Activated CD4-positive, alpha-beta T cell treated with anti-CD3 and anti-CD28 coated beads for 4 hours (primary cell): ENCODE measurements at places on chromosomes 16 and 17.

DNA sequence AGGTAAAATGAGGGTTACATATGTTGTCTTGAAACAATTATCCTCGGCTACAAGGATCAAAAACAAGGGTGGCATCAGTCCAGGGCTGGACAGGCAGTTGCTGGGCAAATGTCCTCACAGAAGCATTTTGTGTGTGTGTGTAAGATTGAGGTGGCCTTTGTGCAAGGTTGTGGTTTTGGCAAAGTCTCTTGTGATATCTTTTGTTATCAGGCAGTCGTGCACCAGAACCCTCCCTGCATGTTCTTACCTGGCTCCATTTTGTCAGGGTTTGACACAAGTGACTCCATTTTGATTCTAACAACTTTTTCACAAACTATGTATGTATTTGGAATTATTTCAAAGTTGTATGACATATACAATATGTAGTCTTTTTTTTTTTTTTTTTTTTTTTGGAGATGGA is 20.0 kb downstream of the CHAD start:
- DNase-seq: no peak

DNA sequence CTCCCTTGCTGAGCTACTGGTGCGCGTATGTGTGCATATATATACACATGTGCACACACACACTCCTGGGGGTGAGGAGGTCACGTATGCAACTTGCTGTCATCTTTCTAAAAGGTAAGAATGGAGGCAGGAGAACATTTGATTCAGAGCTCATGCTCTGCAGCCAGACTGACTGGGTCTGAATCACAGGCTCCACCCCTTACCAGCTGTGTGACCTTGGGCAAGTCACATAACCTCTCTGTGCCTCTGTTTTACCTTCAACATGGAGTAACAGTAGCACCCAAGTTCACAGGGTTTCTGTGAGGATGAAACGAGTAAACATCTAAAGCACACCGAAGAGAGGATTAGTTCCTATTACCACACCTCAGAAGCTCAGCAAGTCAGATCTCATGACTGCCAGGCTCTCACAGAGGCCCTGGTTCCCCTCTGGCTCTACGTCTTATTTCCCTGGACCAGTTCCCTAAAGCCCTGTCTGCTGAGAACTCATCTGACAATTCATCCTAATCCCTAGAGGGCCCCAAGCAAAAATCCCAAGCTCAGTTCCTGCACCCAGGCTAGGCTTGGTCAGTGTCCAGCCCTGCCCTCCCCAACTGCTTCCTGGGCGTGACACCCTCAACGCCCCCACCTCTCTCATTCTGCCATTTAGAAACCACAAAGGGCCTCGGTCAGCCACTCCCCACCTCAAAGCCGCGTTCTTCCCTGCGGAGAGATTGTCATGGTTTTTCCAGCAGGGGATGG is 28.7 kb downstream of the ABR start:
- no peak for DNase-seq

GRCh38 chr16:47928008-47928407 is 227.8 kb downstream of the ABCC12 start:
- no peak for DNase-seq

- no peak for DNase-seq
Observed at GRCh38 chr17:57142925-57143324, 57.9 kb downstream of the AKAP1 start.

DNA sequence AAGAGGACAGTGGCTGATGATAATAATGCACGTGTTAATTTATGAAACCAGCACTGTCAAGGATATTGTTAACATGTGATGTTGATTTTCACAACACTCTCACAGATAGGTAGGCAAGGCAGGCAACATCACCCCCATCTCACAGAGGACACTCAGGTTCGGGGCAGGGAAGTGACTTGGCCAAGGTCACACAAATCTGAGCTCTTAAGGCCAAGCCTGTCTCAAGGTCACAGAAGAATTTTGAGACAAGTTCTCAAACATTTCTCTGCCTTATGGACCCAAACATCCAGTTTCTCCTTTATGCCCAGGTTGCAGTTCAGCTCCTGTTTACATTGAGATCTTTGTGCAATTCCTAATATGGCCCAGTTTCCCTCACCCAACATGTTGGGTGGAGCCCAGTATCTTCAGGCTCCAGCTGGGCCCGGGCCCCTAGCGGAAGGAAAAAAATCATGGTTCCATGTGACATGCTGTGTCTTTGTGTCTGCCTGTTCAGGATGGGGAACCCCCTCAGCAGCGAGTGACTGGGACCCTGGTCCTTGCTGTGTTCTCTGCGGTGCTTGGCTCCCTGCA is 1.3 kb downstream of the SLC2A4 start:
- DNase-seq: no peak

DNA sequence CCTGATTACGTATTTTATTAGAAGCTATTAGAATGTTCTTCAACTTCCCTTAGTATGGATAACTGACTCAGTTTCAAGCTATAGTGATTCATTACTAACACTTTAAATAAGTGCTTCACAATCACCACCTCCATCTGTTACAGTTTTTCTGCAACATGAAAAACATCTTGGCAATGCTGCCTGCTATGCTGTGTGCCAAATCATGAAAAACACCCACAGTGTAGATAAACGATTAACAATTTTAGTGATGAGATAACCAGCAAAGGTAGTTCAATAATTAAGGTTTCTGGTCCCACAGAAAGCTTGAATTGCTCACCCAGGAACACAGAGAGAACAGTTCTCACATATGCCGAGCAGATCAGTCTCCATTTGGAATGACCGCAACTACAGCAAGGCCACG is 51.4 kb upstream of the SLC25A19 start:
- DNase-seq: no peak

DNA sequence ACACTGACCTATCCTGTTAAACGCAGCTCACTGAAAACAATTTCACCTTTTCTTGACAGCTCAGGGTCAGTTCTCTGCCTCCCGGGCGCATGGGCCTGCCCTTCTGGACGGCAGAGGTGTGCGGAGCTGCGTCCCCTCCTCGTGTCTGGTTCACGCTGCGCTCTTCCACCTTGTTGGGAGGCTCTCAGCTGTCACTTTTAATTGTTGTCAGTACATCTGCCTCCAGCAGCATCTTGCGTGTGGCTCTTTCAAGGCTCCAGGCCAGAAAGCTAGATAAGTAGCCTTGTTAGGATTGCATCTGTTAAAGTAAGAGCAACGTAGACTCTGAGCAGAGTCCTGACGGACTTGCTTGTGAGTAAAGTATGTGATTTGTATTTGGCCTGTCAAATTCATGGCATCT is 59.4 kb downstream of the MGAT5B start:
- DNase-seq: no peak

- no peak for DNase-seq
Observed at GRCh38 chr17:82170412-82170961, 42.2 kb downstream of the CCDC57 start.

DNA sequence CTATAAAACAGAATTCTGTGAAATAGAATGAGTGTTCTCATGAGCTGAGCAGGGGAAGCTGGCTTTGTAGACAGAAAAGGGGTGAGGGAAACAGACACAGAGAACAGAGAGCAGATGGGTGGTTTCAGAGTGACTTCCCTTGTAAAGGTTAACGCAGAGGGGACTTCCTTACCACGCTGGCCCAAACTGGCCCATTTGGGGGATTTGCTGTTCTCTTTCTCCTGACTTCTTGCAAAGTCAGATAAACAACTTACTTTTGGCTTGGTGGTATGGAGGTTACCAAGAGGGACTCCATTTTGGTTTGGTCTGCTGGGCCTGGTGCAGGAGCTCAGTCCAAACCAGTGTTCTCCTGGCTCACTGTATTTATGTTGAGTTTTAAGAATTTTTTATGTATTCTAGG is 48.4 kb downstream of the SEC14L1 start:
- no peak for DNase-seq

DNA sequence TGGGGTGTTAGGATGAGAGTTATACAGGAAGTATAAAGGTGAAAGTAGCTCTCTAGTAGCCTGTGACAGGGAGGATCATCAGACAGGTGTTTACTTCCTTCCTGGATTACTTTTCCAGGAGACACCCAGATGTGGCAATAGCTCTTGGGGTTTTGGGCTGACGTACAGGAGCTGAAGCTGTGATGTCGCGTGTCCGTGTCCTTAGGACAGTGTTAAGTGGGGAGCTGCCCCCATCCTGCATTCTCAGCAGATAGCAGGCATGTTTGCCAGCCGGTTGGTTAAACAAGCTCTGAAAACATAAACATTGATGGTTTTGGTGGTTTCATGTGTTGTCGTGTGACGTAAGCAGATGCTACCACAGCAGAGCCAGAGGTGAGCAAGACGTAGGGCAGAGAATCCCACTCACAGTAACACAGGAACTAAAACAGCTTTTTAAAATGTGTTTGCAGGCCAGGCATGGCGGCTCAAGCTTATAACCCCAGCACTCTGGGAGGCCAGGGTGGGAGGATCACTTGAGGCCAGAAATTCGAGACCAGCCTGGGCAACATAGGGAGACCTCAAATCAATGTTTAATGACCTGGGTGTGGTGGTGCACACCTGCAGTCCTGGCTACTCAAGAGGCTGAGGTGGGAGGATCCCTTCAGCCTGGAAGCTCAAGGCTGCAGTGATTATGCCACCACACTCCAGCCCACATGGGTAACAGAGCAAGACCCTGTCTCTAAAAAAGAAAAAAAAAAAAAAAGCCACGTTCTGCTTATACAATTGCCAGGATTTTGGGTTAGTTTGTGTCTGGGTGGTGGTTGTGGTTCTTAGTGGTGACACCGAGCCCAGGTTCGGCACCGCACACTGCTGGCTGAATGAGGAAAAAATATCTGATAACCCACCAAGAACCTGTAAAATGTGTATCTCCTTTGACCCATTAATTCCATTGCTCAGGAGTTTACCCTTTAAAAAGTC is 18.2 kb upstream of the IL17C start:
- DNase-seq: peak; percentile 46

- no peak for DNase-seq
Observed at GRCh38 chr16:3734758-3735221, 17.5 kb upstream of the TRAP1 start.

GRCh38 chr16:15857724-15858560 is 1.1 kb upstream of the MYH11 start:
- no peak for DNase-seq

DNA sequence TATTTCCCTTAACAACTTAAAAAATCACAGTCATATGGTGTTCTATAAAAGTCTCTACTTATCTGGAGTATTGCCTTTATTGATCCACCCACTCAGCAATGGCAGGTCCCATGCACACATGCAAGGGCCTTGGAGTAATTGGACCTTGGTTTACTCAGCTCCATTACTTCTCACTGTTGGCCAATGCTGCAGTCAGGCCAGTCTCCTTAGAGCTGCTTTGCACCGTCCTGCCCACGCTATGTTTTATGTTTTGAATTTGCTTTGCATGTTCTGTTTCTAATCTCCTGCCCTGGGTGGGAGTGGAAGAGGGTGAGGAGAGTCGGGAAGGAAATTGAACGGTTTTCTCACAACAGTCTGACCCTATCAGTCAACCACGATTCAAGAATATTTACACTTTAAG is 23.6 kb downstream of the ARHGAP44 start:
- DNase-seq: no peak

GRCh38 chr16:54118846-54119245 is 167.7 kb downstream of the IRX3 start:
- DNase-seq: no peak

DNA sequence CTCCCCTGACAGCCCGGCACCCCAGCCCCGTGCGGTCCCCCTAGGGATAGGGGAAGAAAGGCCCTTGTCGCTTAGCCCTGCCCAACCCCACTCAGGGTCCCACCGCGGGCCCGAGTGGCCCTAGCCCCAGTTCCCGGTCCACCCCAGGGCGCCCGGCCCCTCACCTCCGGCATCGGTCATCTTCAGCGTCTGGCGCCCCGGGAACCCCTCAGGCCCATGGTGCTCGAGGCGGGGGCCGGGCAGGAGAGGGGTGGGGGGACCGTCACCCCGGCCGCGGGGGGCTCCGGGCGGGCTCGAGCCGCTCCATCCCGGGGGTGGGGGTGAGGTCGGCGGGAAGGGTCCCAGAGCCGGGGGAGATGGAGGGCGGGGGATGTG is 620 bp downstream of the SAMD14 start:
- no peak for DNase-seq

GRCh38 chr16:24131294-24131693 is 124.8 kb upstream of the CACNG3 start:
- DNase-seq: no peak

DNA sequence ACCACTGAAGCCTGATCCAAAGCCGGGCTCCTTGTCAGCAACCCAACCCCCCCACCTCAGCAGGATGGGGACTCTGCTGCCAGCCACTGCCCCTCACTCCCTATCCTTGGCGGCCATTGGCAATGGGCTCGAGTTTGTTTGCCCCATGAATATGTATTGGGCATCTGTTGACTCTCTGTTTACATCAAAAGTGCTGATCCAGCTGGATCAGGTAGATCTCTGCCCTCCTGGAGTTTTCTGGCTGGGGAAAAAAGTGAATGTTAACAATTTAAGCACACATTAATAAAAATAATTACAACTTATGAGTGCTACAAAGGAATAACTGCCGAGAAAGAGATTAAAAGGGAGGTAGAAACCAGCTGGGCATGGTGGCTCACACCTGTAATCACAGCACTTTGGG is 62.5 kb downstream of the ATP2C2 start:
- DNase-seq: no peak

DNA sequence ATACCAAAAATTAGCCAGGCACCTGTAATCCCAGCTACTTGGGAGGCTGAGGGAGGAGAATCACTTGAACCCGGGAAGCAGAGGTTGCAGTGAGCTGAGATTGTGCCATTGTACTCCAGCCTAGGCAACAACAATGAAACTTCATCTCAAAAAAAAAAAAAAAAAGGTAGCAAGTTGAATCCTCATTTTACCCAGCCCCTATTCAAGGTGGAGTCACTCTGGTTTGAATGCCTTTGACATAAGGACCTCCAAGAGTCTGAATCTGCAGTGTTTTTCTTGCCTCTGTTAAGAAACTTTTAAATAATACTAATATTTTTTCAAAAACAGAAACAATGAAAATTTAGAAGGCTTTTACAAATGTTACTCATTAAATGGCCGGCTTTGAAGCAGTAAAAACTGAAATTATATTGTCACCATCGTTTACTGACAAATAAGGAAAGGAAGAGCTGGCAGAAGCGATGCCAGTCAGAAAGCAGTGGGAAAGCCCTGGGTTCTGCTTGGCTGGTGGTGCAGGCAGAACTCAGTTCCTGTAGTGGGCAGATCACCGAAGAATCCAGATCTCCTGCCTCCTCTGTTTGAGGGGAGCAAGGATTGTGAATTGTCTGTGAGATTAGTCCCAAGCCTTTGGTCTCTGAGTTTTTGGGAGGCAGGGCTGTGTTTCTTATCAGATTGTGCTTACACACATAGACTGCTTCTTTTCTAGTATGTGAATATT is 99.7 kb upstream of the HAS3 start:
- no peak for DNase-seq

DNA sequence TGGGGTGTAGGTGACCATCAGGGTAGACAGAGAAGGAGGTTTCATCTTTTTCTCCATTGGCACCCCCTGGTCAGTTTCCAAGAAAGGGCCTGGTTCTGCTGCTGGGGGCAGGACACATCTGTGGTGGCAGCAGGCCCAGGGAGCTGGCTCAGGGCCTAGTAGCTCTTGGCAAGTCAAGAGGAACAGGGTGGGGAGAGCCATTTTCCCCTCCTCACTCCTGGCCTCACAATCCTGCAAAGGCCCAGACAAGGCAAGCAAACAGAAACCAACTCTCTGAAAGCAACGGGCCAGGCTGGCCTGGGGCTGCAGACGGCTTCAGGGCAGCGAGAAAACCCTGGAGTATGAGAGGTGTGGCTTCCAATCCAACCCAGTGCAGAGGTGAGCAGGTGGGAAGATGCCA is 192.9 kb upstream of the DYNLRB2 start:
- DNase-seq: no peak
